NCI-H774 (cell line): ENCODE measurements at places on chromosomes 16 and 17.

DNA sequence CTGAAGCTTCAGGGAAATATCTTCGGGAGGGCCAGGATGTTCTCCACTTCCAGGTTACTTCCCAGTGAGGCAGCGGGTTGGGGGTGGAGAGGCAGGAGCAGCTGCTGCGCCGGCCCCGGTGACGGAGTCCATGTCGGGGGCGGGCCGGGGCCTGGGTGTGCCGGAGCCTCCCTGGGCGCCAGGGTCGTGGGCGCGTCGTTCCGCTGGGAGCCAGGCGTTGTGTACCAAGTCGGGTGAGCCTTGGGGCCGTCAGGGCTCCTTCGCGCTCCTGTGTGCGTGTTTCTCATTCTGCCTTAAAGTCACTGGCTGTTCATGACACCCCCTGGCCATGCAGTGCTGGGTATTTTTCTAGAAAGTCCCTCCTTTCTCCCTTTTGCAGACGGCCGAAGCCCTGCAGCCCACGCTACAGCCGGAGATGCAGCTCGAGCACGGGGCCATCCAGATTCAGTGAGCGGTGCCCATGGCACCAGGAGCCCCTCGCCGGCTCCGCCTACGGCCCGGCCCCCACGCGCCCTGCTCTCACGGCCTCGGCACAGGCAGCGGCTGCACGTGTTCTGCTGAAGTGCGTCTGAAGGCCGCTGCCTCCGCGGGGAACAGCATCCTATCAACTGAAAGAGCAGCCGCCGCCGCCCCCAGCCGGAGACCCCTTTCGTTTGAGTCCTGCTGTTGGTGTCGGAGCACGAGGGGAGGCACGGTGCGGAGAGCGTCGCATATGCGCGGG is 125.1 kb downstream of the BANP start:
- DNase-seq, result no peak

DNA sequence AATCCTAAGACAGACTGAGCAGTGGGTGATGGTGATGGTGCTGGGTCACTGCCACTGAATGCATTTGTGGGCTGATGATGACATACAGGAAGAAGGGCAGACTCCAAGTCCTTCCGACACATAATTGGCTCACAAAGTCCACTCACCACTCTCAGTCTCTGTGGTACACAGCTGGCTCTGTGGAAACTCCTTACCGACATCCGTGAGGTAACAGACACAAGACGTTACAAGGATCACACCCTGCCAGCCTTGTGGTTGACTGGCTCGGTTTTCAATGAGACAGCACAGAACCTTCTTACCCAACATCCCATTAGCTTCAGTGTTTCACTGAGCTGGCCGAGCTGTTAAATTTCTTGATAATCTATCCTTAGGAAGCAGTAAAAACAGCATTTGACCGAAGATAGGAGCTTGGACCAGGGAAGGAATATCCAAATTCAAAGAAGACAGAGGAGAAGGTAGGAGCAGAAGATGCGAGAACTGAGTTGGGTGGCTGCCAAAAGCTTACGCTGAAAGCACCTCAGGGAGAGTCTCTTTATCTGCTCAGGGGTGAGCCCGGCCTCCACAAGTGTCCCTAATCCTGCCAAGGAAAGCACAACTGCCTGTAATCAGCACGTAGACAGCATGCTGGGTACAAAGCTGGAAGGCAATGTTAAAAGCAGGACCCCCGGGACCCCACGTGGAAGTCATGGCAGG is 5.5 kb upstream of the MXRA7 start:
- no peak for DNase-seq

DNA sequence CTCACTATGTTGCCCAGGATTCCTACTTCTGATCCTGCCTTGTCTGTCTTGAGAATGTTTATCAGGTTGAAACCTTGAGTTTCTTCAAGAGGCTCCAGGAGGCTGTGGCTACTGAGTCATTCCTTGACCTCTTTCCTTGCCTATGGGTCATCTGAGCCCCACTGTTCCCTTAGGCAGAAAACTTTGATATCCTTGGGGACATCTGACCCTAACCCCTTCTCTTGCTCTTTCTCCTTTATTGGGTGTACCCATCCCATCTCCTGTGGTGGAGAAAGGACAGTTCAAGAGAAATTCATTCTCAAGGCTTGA is 12.5 kb downstream of the ARL4D start:
- no peak for DNase-seq

DNA sequence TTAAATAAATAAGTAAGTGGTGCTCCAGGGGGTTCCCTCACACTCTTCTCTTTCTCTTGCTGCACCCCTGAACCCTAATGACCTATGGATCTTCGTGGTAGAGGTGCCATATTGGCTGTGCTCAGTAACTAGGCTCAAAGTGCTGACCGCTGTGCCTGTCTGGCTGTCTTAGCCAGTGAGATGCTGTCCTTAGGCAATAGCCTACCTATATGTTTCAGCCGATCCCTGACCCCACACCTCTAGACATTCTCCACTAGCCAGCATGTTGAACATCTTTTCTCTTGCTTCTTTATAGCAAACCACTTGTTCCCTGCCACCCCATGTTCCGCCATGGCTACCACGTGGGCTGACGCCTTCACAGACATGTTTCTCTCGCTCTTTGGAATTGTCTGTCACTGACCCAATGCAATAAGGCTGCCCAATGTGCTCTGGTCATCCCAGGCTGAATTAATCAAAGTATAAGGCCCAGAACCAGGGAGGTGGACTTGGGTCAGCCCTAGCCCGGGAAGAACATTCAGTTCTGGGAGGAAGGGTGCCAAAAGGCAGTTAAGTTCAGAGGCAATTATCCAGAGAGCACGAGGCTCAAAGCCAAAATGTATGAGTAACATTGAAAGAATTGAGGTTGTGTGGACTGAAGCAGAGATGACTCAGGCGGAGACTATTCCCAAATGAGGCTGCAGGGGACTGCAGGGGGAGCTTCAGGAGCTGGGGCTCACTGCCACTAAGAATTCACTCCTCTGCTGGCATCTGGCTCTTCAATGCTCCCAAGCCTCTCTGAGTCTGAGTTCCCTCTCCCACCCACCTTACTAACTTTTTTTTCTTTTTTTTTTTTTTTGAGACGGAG is 28.7 kb upstream of the TNRC6A start:
- DNase-seq, result no peak

GRCh38 chr17:45009676-45010467 is 41.6 kb downstream of the DCAKD start:
- DNase-seq, result no peak

DNA sequence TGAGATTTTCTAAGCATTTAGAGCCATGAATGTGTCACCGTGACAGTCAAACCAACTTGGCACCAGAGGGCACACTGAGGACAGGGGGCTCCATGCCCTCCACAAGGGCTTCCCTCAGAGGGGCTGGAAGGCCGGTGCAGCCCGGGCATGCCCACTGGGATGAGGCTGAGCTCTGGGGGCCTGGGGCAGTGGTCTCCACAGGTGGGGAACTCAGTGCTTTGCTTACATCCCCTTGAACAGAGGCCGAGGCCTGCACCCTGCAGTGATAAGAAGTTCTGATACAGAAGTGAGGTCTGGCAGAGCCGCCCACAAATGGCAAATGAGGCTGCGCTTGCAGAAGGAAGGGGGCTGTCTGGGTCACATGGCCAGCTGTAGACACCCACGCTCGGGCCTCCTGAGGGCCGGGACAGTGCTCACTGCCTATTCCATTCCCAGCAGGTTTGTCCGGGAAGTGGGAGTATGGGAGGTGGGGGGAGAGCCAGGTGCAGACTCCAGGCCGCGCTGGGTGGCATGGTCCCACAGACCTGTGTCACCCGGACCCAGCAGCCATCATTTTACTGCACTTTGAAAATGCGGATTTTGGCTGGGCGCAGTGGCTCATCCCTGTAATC is 116.8 kb upstream of the CREBBP start:
- no peak for DNase-seq

DNA sequence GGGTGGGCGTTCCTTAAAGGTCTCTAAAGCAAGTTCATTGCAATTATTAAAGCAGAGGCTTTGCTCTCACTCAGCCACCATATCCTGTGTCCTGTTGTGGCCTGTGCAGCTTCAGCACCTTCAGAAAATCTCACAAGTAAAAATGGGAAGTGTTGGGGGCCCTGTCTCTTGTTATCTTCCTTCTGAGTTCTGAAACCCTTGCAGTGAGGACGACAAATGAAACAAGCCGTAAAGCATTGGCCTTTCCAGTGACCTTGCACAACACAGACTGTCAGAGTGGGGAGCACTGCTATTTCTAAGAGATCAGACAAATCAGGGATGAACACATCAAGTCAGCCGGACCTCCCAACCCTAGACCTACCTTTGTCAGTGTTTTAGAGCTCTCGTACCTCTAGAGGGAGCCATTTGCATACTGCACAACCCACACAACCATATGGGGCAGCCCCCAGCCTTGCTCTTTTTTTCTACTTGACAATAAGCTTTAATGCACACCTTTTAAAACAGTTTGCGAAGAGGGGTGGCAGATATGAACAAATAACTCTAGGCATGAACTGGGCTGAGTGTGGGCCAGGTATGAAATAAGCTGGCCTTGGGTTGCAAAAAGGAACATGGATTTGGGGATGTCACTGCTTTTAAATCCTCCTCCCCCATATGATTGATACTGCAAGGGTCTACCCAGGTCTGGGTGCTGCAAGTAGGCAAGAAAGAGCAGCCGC is 89.8 kb downstream of the KATNIP start:
- no peak for DNase-seq

DNA sequence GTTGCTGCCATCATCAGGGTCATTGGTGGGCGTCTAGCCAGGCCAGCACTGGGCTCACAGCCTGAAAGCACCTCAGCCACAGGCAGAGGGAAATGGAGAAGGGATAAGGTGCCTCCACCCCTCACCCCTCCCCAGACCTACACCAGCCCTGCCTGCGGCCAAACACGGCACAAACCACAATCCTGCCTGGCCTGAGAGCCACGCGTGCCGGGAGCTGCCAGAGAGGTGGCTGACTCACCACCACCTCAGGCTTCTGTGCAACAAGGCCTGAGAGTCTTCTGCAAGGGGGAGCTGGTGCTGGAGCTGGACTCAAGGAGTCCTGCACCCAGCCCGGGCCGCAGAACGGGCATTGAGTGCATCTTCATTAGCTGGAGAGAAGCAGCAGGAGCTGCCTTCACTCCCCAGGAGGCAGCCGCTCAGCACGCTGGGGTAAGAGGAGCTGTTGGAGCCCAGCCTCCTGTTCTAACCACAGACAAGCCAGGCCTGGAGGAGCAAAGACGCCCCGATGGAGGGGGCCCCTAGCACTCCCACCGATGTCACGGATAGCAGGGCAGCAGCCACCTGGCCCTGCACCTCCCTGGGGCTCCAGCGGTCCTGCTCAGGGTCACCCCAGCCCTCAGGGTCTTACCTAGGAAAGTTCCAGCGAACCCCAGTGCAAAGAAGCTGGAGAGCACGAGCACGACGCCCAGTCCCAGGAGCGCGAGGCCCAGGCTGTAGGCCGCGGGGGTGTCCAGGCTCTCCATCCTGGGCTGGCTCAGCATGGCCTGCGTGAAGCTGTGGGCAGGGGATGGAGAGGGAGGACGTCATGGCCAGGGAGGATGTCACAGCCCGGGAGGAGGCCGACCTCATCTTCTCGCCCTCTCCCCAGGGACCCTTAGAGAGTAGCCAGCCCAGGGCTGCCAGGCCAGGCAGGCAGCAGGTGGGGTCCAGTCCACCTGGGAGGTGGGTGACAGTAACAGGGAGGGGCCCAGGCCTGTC is 16.0 kb upstream of the RASD1 start:
- no peak for DNase-seq

GRCh38 chr16:48155926-48156789 is at the start of gene ABCC12:
Gene ABCC12 (minus strand): TSS chr16:48155993. CDS start chr16:48146424, 9,569 bp downstream.
- DNase-seq, result no peak

DNA sequence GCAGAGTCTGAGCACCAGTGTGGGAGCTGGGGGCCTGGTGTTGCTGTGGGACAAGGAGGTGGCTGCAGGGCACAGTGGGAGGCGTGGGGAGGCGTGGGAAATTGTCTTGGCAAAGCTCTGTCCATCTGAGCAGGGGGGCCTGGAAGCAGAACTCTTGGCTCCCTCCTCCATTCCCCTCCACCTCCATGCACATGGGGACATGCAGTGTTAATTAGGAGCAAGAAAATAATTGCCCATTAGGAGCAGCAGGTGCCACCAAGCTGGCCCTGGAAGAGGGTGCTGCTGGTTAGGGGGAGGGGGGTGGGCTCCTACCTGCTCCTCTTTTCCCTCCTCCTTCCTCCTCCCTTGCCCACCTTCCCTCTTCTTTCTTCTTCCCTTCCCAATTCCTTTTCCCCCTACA is 4.5 kb downstream of the TTYH2 start:
- no peak for DNase-seq

GRCh38 chr17:76752006-76752405 is 14.1 kb downstream of the MFSD11 start:
- DNase-seq, result no peak

GRCh38 chr17:34561328-34561727 is 18.1 kb upstream of the TMEM132E start:
- DNase-seq, result no peak

- DNase-seq, result no peak
These were observed 80.7 kb downstream of the SNX29 start for GRCh38 chr16:12057266-12057665.

- no peak for DNase-seq
These were observed 91.9 kb upstream of the CBX4 start for GRCh38 chr17:79930877-79931816.

GRCh38 chr17:82384051-82384729 is 12.6 kb downstream of the UTS2R start:
- no peak for DNase-seq

DNA sequence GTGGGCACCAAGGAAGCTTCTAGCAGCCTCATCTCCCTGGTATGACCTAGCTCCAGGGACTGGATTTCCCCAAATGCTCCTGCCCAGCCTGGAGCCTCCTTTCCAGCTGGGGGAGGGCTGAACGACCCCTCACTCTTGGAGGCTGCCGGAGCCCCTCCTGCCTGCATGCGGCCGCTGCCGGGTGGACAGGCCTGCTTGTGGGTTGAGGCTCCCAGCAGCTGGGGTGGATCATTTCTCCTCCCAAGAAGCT is 213.6 kb downstream of the SEC14L1 start:
- no peak for DNase-seq
